ENCODE measurements at places on chromosomes 1 and 21.

GRCh38 chr1:220689666-220690065, 497 bp upstream of the C1orf115 start:
- DNase-seq, result no peak

- DNase-seq, result no peak
Observed at GRCh38 chr1:211724687-211725196, 49.3 kb upstream of the NEK2 start.

- DNase-seq, result no peak
Observed at GRCh38 chr1:161956097-161956496, 67.6 kb downstream of the OLFML2B start.

- DNase-seq, result no peak
Observed at GRCh38 chr1:17633654-17634053, 94.2 kb downstream of the ARHGEF10L start.
